ENCODE measurements at places on chromosomes 13 and 19.

- no peak for DNase-seq
Measured at GRCh38 chr13:40984668-40985366, 34.3 kb downstream of the ELF1 start.

DNA sequence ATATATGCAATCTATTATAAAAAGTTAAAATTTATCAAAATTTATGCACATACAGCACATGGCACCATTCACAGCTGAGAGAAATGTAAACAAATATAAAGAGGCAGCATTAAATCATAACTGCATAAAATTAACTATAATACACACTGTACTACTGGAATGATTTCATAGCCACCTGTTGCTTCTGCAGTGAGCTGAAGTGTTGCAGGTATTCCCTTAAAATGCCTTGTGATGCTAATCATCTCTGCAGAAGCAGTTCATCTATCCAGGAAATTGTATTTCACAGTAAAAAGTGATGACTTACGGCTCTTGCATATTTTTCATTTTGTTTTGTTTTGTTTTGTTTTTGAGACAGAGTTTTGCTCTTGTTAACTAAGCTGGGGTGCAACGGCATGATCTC is 82.1 kb downstream of the STOML3 start:
- DNase-seq, result no peak

- peak; percentile 51 for DNase-seq
Measured at GRCh38 chr13:34733721-34734120, 208.3 kb upstream of the NBEA start.

- no peak for DNase-seq
Measured at GRCh38 chr19:45865269-45865948, 1.3 kb downstream of the FOXA3 start.

GRCh38 chr13:44331912-44332851 is 41.4 kb upstream of the SERP2 start:
- peak; percentile 96 for DNase-seq

DNA sequence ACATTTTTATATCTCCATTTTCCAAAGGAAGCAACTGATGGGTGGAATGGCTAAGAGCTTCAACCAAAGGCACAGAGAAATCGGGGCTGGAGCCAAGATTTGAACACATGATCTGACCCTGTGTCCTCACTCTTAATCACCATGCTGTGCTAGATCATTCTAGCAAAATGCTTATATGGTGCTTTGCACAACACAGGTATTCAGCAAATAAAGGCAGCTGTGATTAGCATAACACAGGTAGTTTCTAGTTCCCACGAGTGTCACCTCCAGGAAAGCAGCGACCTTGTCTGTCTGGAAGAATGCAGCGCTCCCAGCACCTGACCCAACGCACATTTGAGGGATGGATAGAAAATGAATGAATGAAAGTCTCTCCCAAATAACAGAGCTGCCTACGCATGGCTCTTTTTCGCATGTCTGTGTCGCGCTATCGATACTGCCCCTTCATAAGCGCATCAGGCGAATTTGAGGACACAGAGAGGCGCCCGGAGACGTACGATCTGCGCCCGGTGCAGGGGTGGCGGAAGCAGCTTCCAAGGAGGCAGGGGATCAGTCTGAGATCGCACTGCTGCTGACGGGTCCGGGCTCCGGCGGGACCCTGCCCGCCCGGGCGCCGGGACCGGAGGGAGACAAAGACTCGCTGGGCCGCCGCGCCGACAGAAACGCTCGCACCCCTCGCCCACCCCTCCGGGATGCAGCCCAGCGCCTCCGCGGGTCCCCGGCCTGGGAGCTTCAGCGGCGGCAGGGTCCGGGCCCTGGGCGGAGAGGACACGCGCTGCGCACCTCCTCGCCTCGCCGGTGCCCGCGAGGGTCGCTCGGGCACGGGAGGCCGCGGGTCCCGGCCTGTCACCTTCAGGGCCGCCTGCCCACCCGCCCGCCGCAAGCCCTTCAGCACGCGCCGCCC is 609 bp downstream of the EPS15L1 start:
- DNase-seq, result peak; percentile 32

DNA sequence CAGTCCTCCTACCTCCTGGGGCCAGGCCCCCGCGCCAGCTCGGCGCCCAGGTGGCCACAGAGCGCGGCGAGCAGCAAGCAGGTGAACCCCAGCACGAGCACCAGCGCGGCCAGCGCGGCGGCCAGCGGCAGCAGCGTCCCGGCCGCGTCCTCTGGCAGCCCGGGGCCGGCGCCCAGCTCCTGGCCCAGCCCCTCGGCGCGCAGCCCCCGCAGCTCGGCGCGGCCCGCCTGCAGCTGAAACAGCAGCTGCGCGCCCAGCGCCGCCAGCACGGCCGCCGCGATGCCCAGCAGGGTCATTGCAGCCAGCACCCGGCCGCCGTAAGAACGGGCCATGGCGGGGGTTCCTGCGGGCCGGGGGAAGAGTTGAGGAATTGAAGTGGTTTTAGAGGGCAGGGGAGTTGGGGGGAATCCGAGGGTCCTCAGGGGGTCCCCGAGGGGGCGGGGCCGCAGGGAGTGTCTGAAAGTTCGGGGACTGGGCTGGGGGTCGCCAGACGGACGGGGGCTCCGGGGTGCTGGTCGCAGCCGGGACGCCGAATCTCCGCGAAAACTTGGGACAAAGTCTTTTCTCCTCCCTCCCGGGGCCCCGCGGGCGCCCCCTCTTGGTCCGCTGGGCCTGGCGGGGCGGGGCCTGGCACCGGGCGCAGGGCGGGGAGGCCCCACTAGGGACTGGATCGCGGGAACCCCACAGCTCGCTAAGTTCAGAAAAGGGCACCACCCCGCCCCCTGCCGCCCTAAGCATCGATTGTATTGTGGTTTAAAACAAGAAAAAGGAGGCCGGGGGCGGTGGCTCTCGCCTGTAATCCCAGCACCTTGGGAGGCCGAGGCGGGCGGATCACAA is at the start of gene TMEM221:
Gene TMEM221, minus strand, starts transcription at position 538 of the 837 bp plus-strand sequence. Its CDS starts 206 bp downstream, at position 332.
- DNase-seq, result peak; percentile 24

- no peak for DNase-seq
Measured at GRCh38 chr13:77476456-77476855, 59.0 kb upstream of the SCEL start.

DNA sequence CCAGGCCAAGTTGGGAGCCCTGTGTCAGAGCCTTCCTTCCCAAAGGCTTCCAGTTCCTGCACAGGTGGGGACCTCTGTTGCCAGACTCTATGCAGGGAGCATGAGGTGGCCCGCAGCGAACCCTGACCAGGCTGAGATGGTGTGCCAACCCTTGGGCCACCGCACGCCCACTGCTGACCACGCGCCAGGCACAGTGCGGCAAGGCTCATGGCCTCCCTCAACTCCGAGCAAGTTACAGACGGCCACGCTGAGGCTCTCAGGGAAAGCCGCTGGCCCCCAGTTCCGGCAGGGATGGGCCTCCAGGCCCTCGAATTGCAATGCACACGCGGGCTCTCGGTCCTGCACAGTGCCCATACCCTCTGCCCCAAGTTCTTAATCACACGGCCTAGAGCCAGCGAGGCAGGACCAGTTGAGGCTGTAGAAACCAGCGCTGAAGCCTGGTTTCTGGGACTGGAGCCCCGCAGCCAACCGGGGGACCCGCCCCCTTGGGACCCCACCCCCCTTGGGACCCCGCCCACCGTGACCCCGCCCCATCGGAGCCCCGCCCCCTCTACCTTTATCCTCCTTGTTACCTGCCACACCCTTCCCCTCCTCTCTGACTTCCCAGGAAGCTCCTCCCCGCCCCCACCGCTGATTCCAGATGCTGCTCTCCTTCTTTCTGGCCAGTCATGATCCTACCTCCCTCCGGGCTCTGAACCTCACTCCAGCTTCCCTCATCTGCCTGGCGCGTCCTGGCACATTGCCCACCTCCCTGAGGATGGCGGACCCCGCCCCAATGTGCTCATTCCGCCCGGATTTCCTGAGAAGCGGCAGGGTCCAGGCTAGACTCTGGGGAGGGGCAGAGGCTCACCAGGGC is 6.0 kb downstream of the PEX11G start:
- DNase-seq, result peak; percentile 6

GRCh38 chr19:2253106-2254063 is 2.8 kb downstream of the JSRP1 start:
- no peak for DNase-seq

DNA sequence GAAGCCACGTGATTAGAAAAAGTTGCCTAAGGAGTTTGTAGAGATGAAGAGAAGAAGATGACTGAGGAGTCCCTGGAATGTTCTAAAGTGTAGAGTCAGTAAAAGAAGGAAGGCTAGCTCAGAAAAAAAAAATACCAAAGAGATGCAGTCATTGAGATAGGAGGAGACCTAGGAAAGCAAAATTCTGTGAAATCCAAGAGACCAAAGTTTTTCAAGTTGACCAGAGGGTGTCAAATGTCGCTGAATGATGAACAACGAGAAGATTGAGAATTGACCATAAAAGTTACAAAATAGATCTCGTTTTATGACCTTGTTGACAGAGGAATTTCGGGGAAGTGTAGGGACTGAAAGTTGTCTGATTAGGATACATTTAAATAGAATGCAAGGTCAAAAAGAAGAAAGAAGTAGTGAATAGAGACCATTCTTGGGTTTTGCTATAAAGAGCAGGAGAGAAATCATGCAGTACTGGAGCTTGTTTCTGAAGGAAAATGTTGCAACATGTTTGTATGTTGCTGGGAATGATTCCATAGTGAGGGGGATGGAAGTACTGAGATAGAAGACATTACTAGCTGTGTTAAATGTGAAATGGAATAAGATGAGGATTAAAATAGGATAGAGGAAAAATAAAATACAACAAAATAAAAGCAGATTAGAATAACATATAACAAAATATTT is 30.2 kb upstream of the HTR2A start:
- DNase-seq, result peak; percentile 62

DNA sequence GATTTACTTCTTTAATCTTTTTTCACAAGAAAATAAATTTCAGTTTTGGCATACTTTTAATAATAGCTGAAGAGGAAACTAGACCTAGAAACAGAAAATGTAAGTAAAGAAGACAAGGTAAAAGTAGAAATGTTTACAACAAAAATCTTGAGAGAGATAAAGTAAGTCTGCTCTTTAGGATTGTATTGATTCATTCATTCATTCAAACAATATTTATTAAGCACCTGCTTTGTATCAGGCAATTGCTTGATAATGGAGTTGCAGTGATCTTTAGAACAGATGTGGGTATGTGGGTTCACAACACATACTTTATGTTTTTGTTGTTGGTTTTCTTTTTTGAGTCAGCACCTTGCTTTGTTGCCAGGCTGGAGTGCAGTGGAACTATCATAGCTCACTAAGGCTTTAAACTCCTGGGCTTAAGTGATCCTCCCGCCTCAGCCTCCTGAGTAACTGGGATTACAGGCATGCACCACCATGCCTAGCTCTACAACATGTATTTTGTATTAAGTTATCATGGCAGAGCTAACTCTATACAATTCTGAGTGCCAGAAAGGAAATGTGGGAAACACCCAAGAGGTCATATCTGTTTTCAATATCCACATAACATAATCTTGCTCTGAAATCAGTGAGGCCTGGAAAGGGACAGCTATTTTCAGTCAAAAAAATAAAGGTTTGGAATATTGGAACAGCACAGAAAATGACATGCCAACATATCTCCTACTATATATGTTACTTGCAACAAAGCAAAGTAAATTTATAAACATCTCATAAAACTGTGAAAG is 8.8 kb upstream of the SPART start:
- no peak for DNase-seq

DNA sequence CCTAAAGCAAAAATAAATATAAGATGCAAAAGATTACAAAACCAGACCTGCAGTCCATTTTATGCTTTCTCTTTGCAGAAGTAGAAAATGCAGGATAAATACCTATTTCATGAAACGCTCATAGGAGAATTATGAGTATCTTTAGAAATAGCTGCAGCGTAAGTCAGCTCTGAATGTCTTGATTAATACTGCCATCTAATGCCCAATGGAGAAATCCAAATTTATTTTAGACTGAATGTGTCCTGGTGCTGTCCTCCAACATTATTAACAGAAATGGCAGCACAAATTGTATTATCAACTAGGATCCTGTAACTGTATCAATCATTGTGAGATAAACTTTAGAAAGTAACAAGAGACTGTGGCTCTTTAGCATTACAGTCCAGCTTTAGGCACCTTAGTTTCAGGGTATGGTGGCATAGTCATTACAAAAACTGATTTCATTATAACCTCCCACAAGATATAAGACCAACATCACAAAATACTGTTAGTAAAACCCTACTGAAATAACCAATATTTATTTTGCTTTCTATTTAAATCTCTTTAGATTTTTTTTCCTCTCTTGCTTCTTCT is 162.1 kb upstream of the MIR17HG start:
- peak; percentile 26 for DNase-seq

- peak; percentile 73 for DNase-seq
Measured at GRCh38 chr13:107025991-107026390, 458.1 kb upstream of the ARGLU1 start.

GRCh38 chr13:99658261-99658991 is 157.2 kb downstream of the TM9SF2 start:
- peak; percentile 74 for DNase-seq

- DNase-seq, result no peak
Measured at GRCh38 chr19:27779954-27780353, 1433.0 kb downstream of the UQCRFS1 start.

- peak; percentile 25 for DNase-seq
Measured at GRCh38 chr19:8466018-8466417, 21.2 kb downstream of the HNRNPM start.

- no peak for DNase-seq
Measured at GRCh38 chr19:33630880-33631608, 9.3 kb downstream of the CHST8 start.

DNA sequence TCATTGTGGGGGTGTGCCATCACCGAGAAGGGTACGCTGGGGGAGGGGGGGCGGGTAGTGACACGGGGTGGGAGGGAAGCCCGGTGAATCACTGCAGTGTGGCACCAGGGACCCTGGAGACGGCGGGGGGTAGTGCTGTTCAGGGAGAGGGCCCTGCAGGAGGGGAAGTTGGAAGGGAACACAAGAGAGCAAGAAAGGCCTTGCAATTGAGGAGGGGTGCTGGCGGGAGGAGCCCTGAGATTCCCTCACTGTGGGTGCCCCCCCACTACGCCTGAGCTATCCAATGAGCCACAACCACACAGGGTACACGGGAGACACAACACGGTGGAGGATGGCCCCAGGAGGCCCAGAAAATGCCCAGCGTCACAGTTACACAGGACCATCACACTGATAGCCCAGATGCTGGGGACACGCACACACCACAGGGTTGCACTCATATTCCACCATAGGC is 516 bp upstream of the ATP1A3 start:
- DNase-seq, result no peak

DNA sequence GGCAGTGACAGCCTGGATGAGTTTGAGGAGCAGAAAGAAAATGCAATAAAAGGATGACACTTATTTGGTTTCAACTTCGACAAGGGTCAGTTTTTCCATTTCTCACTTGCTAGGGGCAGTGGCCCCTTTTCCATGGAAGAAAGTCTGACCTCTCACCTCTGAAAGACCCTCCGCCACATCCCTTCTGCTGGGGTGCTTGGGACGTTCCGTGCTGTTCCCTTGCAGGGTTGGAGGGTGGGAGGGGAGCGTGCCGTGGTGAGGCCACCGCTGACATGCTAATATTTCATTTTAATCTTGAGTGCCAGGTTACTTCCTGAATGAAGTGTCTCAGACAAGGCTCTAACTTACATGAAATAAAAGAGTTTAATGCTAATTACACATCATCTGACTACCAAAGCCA is 5.2 kb upstream of the ZNF536 start:
- DNase-seq, result no peak

All from fibroblast of skin of right biceps (primary cell).